Stimulated activated CD4-positive, alpha-beta T cell treated with anti-CD3 and anti-CD28 coated beads, TNF-alpha, amount 100 ng/mL, for 1 hour (primary cell): ENCODE measurements at places on chromosomes 5 and 9.

- DNase-seq = no peak
Observed at GRCh38 chr9:2263111-2263510, 248.0 kb downstream of the SMARCA2 start.

- no peak for DNase-seq
Observed at GRCh38 chr5:135173662-135174290, 139.7 kb upstream of the PITX1 start.

DNA sequence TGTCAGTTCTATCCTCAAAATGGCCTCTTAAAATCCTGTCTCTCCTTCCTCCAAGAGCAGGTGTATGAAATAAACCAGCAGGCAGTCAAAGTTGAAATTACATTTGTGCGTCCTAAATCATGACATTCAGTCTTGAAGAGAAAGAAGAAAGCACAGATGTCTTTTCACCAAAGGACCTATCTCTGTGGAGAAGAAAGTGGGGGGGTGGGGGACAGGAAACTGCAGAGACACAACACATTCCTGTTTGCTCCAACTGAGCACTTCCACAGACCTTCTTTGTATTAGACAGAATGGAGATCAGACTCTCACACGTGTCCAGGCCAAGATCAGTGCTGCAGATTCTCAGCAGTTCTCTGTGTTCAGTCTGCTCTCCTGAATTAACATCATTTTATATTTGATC is 471.9 kb upstream of the RGMB start:
- DNase-seq = no peak

DNA sequence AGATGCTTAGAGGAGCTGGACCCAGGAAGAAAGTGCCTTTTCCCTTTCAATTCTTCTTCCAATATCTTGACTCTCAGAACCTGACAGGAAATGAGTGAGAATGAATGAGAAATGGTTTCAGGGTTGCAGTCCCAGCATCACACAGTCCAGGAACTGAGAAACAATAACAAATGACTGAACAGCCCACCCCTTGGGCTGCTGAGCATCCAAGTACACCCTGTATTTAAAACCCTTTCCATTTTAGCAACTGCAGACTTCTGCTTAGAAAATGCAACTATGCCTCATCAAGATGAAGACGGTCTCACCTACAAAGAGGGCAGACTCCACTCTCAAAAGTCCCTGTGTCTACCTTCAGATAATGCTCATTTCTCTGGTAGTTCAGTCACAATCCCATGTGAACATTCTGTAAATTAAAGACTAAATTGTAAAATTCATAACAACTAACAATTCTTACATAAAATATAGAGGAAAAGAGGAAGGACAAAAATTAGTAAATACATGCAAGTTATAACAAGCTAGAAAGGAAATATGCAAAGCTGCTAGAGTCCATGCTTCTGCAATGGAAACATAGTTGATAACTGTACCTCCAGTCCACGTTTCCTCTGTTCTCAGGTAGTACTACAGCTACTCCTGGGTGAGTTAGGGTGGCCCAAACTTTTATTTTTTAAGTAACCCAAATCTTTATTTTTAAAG is 316.5 kb downstream of the ICE1 start:
- DNase-seq = no peak

GRCh38 chr5:53360811-53361210 is 119.6 kb upstream of the FST start:
- DNase-seq = no peak

DNA sequence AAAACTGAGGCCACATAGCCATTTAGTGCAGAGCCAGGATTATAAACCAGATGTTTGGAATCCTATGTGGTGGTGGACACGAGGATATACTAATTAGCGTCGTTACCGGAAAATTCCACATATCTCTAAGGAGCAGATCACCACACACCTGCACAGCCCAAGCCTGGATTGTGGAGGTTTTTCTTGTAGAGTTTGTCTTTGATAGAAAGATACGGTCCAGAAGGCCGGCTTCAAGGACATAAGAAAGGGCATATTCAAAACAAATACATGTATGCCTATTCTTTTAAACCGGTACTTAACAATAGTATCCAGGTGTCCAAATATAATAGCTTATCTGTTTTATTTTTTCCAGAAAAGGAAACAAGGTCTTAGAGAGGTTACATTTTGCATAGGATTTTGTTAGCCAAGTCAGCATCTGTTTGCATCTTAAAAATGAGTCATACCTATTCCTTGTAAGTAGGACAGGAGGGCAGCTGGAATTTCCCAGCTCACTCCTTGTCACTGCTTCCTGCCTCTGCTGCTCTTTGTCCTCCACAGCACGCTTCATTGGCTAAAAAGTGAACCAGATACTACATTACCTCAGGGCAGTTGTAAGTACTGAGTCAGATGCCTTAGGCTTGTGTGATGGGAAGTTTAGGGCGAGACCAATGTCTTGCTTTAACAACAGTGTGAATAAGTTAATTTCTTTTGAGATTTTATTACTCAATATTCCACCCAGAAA is 3.6 kb downstream of the TMC1 start:
- DNase-seq = no peak

DNA sequence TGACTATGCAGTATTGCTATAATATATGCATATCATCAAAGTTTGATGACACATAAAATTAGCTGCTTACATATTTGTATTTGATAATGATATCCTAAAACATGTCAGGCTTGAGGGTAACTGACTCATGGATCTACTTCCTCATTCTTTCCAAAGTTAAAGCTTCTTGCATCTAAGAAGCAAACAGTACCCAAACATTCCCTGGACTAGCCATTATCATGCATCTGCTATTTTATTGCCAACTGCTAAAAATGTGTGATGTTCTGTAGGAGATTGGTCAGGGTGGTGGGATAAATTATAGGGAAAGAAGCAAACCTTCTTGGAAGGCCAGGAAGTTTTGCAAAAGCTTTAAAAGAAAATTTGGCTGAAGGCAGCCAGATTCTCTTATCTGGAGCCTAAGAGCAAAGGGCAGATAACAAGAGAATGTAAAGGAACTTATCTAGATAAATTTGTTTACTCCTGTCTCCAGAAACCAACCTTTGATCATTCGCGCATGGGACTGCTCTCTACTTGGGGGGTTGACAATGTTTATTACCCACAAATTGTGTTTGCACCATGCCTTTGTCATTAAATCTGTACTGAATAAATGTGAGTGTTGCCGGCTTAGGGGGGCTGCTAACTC is 604.1 kb upstream of the TLE4 start:
- DNase-seq = no peak

DNA sequence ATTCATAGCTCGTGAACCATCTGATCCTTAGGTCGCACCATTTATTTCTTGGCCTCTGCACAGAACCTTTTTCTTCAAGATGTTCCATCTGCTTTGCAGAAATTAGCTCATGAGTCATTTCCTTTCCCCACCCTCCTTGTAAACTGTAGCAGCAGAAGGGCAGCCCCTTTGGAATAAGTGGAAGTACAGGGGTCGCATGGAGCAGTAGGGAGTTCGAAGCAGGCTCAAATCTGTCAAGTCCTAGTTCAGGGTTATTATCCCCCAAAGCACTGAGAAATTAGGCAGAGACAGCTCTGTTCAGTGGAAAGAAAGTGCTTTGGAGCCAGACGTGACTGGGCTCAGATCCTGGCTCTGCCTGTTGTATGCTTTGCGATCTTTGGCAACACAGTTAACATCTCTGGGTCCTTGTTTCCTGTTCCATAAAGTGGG is 84.2 kb downstream of the SGCD start:
- DNase-seq = no peak

DNA sequence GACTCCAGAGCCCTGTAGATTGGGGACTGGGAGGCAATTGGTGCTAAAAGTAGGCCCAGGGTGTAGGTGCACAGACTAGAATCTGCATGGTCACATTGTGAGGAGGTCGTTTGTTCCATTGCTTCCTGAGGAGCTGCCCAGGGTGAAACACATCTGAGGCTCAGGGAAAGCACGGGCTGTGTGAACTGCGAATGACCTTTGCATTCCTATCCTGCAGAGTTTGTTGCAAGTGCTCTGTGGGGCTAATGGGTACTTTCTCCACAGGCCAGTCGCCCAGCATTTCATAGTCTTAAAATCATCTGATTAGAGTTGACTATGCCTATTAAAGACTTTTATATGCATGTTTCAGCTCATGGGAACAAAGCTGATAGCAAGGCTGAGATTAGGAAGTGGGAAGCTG is 14.4 kb upstream of the SLC46A2 start:
- DNase-seq = no peak

DNA sequence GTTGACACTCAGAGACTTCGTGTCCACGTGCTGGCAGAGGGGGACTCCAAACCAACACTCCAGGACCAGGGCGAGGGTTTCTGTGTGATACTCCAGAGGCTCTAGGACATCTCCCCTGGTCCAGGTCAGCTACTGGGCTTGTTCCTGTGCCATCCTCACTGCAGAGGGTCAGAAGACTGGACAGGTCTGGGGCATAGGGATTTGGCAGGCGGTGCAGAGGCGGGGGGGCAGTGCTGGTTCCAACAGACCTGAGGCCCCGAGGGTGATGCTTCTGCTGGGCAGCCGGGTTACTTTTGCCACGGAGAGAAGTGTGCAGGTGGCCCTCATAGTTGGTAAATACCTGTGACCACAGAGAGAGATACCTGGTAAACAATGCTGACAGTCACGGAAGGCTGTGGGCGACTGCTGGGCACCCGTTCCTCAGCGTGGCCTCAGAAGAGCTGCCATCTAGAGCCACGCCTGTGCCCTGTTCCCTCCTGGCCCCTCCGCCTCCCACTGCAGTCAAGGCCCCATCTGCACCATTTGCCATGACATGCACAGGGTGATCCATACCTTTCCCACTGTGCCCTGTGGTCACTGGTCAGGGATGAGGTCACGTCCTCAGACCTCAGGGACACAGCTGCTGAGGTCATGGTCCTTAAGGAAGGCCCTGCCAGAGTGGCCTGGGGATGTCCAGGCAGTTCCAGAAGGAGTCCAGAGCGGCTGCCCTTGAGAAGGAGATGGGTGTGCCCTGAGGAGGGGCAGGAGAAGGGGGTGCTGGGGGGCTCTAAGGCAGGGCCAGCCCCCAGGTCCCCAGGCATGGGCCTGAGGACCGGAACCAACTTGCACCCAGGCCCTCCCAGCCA is 30.0 kb downstream of the TRIP13 start:
- no peak for DNase-seq

DNA sequence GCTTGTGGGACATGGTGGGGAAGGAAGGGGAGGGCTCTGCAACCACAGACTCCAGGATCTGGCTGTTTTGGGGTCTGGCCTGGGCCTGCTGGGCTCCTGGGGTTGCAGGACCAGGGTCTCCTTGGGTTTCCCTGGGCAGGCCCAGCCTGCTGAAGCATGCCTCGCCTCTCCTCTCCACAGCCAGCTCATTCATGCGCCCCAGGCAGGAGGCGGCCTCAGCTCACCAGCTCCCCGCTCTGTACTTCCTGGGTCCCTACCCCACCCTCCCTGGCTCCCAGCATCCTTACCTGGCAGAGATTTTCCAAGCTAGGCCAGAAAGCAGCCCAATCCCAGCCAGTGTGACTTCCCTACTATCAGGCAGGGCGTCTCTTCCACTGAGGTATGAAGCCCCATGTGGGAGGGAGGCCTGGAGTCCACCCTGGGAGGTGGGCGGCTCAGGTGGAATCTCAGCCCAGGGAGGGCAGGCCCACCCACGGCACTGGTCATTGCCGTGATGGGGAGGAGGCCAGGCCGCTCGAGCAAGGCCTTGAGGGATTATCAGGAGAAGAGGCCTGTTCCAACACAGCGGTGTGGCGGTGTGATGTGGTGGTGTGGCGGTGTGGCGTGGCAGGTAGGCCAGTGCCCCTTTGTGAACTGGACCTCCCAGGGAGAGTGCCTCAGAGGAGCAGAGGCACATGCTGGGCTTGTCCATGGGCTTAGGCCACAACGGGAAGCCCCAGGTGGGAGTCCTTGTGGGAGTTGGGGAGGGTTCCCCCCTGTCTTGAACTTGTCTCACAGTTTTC is 103.4 kb downstream of the DAB2IP start:
- DNase-seq = no peak

GRCh38 chr5:109191153-109191558 is 218.6 kb downstream of the PJA2 start:
- DNase-seq = no peak

GRCh38 chr9:113907282-113907681 is 31.2 kb downstream of the ZNF618 start:
- DNase-seq = no peak

GRCh38 chr5:156350256-156350655 is 23.3 kb downstream of the SGCD start:
- DNase-seq = no peak

DNA sequence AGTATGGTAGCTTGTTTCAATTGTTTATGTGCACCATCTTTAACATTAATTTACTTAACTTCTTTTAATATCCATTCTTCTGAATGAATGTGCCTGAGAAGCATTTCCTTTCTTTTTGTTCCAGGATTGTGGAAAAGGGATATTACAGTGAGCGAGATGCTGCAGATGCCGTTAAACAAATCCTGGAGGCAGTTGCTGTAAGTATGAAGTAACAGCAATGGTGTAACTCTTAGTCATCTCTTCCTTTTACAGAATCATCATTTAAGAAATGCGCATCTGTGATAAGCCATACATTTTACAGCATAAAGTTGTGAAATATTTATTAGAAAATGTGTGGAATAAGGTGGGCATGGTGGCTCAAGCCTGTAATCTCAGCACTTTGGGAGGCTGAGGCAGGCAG is 117.7 kb downstream of the STARD4 start:
- no peak for DNase-seq

DNA sequence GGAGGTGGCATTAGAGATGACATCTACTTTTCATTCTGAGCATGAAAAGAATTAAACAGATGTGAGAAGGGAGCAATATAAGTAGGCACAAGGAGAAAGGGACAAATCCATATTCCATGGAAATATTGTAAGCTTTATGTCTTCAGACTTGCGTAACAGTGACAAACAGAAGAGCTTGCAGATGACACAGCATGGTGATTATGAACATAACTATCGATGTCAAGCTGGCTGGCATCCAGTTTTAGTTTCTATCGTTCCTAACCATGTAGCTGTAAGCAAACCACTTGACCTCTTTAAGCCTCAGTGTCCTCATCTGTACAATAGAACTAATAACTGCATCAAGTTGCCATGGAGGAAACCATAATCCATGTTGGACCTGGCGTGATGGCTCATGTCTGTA is 246.7 kb upstream of the ADRA1B start:
- no peak for DNase-seq

- DNase-seq = no peak
Observed at GRCh38 chr9:23557689-23558088, 268.4 kb downstream of the ELAVL2 start.

DNA sequence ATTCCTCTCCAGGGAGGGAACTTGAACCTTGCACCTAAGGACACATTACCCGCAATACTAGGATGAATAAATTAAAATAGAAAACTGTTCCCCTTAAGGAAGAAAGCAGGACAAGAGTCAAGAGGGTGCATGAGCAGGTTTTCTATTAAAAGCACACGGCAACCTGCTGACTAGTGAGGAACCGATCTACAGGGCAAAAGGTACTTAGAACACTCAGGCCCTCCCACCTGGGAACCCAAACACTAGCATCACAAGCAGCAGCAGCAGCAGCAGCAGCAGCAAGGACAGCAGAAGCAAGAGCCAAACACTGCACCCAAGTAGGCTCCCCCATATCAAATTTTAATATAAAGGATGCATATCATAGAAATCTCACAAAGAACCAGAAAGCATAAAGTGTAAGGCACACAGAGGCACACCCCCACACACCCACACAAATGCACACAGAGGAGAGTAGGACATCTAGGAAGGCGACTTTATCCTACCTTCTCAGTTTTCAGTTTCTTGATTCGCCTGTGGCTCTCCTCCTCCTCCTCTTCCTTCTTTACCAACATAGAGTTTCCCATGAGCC is 2.8 kb downstream of the ZNF608 start:
- no peak for DNase-seq
